ENCODE measurements at places on chromosomes 1 and 21.

DNA sequence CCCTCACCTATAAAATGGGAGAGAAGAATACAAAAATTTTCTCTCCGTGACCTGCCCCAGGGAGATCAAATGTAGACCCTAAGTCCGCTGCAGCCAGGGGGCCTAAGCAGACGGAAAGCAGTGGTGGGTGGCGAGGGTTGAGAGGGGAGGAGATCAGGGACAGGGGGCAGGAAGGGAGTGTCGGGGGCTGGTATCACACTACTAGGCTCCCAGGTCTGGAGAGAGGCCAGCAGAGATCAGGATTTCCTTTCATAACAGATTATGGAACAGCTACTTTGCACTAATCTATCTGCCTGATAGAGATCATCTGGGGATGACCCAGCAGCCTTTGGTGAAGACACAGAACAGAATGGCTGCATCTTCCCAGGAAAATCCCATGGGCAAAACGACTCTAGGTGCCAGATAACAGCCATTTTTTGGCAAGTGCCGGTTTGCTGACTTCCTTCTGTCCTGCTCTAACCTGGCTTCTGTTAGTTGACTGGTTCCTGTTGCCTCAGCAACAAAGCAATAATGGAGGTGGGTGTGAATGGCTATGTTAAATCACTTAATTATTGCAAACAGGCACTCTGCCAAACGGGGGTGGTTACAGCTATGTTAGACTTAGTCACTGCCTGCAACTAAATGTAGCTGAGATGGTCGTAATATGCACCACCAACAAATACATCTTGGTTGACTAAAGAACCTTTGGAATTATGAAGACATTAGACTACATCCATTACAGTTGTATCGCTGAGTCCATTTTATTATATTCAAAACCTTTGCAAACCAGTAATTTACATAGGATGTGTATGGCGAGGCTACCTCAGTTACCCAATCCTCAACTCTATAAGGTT, 30.0 kb upstream of the EPS8L3 start:
- DNase-seq: no peak

DNA sequence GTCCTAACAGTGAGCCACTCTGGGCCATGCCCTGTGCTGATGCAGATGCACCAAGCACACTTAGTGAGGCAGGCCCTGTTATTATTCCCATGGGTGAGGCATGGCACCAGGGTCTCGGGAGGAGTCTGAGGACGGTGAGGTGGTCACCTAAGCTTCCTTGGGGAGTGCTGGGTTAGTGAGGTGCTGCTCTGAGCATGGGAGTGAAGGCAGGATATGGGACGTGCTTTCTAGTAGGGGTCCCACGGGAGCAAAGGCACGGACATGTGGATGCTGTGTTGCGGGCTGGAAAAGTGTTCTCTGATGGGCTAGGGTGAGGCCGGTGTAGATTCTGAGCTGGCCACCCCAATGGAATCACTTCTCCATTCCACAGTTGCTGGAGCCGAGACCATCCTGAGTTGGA, 77.5 kb upstream of the CSF3R start:
- DNase-seq: no peak

DNA sequence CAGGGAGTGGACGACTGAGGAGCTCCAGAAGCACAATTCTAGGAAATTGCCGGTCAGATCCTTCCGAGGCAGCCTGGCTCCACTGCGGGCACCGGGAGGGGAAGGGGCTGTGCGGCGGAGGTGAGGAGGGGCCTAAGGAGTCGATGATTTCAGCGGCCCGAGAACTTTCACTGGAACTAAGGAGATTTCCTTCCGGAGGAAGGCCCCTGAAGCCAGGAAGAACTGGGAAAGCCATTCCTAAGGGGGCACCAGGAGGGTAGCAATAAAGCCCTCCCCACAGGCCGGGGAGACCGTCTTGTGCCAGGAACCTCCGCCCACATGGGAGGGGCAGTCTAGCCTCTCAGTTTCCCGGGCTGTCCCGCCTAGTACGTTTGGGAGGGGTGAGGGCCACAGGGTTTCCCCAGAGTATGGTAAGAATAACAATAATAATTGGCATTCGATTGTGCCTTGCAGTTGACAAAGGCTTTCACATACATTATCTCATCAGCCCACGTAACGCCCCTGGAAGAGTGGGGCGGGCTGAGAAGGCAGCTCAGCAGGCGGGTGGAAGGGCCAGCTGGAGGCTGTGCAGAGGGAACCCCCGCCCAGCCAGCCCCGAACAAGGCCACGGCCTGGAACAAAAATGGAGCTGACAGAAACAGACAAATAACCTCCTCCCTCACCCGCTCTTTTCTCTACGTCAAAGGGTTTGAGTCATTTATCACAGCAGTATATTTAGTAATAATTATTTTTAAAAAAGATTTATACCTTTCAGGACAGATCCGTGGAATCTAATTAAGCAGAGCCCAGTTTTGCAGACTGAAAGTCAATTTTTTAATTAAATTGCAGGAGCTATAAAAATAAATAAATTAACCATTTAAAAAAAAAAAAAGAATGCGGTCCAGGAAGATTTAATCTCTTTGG, 19.8 kb downstream of the NPR1 start:
- DNase-seq: no peak

GRCh38 chr1:71464016-71464415, 383.2 kb upstream of the ZRANB2 start:
- DNase-seq: no peak

DNA sequence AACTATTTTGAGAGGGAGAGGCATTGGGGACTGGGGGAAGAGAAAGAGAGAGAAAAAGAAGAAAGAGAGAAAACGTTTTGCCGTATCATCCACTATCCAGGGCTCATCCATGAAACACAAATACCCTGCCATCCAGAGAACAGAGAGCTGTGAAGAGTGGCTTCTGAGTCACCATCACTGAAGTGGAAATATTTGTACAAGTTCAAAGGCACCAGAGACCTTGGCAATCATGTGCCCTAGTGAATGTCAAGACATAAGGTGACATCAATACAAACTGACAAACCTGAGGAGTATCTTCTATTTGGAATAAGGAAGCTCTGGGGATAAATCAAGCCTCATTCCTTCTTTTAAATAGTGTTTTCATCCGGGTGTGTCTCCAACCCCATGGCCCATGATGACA, 197.2 kb upstream of the PROX1 start:
- DNase-seq: no peak

- no peak for DNase-seq
Observed at GRCh38 chr1:227541796-227542152, 21.6 kb upstream of the ZNF678 start.

DNA sequence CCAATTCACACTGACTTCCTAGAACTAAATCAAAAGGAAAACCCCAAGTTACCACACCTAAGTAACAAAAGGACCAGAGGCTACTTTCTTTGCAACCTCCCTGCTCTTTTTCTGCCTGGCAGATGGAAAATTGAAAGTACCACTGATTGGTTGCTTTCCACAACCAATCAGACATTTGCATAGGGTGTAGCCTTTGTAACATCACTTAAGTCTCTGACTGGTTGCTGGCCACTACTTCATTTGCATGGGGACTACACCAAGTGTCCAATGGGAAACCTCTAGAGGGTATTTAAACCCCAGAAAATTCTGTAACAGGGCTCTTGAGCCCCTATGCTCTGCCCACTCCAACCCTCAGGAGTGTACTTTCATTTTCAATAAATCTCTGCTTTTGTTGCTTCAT, 365.0 kb downstream of the LTN1 start:
- DNase-seq: no peak

DNA sequence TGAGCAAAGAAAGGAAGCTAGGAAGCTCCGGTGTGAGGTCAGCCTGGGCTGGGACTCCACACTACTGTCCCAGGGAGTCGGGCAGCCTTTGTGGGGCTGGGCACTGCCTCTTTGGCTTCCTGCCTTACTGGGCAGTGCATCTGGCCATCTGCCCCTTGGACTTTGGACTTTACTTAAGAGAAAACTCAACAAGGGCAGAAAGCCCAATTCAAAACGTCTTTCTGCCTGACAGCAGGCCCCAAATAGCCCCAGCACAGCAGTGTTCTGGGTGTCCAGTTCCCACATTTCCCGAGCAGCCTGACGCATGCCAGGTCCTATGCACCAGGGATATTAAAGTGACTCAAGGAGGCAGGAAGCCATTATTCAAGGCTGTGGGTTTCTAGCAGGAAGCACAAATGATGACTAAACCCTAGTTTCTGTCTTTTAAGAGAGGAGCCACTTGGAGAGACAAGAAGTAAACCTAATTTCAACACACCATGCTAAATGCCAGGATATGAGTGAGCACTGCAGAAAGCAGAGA, 37.9 kb upstream of the EDEM3 start:
- DNase-seq: no peak

DNA sequence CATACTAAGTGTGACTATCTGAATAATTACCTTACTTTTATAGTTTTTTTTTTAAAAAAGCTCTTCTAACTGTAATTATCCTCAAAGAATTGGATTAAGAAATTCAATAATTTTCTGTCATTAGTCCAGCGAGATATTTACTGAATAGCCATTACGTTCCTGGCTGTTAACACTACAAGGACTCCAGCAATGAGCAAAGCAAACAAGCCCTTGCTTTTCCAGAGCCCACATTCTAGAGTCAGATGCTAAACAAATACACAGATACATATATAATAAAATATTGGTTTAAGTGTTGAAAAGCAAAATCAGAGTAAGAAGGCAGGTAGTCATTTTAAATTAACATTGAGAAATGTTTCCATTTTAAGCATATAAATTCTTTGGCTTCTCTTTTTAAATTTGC, 118.4 kb downstream of the ATF6 start:
- no peak for DNase-seq

DNA sequence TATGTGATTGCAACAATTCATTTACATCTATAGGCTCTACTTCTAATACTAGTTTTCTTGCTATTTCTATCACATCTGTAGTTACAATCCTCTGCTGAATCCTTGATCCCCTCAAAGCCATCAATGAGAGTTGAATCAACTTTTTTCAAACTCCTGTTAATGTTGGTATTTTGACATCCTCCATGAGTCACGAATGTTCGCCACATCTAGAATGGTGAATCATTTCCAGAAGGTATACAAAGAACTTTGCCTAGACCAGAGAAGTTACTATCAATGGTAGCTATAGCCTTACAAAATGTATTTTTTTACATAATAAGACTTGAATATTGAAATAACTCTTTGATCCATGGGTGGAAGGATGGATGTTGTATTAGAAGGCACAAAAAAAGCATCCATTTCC, 110.0 kb downstream of the AMY1C start:
- no peak for DNase-seq

DNA sequence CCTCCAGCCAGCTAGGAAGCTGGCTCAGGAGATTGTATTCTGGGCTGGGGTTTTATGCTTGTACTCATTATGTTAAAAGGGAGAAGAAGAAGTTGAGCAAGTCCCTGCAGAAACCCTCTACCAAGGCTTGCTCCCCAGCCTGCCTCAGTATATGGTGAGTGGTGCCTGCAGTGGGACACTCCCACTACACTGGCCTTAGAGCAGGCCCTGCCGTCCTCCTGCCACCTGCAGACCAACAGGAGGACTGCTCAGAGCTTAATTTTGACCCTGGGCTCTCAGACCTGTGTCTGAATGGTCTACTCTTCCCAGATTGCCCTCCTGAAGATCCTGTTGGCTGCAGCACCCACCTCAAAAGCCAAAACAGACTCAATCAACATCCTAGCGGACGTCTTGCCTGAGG, 13.0 kb downstream of the STRIP1 start:
- no peak for DNase-seq

DNA sequence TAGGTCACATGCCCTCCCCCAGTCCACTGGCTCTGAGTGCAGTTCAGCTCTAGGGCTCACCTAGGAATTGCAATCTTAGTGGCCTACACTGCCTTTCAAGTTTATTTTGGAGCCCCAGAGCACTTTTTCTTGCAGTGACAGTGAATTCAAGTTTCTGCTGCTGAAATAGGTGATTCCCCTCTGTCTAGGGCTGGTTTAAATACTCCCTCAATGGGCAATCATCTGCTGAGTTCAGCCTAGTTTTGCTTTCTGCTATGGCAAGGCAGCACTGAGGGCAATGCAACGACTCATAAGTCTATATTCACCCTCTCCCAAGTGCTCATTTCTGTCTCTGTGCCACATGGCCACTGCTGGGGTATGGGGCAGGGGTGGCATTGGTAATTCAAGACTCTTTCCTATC, 472.6 kb upstream of the RGS18 start:
- DNase-seq: no peak

GRCh38 chr1:218718206-218718605, 373.1 kb downstream of the TGFB2 start:
- DNase-seq: no peak

GRCh38 chr1:68113966-68114365, 63.5 kb upstream of the DIRAS3 start:
- DNase-seq: no peak

DNA sequence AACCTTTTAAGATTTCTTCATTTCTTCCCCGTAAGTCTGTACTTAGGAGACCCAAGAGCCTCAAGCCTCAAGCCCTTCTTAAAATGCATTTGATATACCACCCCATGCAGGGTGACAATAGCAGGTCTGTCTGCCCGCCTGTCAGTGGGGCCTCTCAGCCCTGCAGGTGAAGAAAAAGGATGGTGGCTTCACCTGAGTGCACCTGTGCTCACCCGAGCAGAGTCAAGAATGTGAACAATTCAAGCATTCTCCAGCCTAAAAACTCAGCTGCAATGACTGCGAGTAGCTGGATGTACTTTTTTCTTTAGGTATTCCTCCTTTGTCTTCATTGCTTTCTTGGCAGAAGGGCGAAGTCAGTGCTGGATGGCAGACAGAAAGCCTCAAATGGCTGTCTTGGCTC, 203.3 kb downstream of the LMX1A start:
- no peak for DNase-seq

DNA sequence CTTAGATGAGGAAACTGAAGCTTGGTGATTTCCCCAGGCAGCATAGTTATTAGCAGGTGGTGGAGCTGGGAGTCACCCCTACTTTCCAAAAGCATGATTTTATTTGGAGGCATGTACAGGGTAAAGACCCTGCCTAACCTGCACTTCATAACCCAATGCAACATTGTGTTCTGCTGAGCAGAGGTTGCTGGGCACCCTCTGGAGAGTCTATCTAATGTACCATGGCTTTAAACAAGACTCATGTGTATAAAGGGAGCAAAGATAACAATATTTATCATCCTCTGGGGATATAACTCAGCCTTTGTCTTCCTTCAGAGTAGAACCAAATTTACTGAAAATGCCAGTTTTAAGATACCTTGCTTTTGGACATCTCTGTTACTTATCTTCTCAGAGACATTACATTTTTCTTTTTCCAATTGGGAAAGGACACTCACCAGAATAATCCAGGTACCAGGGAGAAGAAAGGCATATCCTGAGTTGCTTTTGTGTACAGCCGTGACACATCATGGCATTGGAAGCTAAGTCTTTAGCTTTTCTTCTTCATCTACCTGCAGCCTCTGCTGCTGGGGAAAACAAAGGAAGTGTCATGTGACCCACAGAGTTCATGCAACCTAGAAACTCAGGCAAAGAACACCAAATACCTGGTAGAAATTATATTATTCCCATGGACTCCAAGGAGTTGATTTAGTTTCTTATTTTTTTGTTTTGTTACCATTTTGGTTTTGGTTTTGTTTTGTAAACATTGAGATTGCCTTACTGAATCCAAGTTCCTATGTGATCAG, 39.6 kb downstream of the ELAVL4 start:
- DNase-seq: no peak

GRCh38 chr1:15989776-15990175, 13.9 kb upstream of the ZBTB17 start:
- no peak for DNase-seq

- peak; percentile 99 for DNase-seq
Observed at GRCh38 chr1:53739109-53739681, at the start of gene GLIS1. GLIS1 (minus strand) TSS chr1:53739164; CDS start chr1:53738064, 1,100 bp downstream.

- no peak for DNase-seq
Observed at GRCh38 chr1:55216096-55216495, 932 bp upstream of the USP24 start.

GRCh38 chr1:28971980-28972771, 57.8 kb downstream of the EPB41 start:
- DNase-seq: no peak

Measured in GM12891 (cell line).